Mucosa of gallbladder (tissue), 1 donor: ENCODE measurements at places on chromosomes 6 and 20.

DNA sequence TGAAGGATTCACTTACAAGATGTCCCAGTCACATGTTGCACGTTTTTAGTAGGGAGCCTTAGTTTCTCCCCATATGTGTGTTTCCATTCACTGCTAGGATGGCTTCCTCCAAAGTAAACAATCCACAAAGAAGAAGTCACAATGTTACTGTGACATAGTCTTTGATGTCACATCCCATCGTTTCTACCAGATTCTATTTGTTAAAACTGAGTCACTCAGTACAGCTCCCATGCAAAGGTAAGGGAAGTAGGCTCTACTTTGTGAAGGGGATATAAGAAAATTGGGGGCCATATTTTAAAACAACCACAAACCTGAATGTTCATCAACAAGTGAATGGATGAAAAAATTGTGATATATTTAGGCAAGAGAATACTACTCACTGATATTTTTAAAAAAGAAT lies at the start of the genes OR11A1 and OR2H1:
OR11A1 (minus strand) TSS at position 101 of the 400 bp plus-strand sequence. CDS start 29,430 bp downstream, outside the sequence.
OR2H1 (plus strand) TSS at position 185 of the 400 bp plus-strand sequence. CDS start 4,615 bp downstream, outside the sequence.
- DNase-seq, result no peak

GRCh38 chr6:156282087-156282486 lies 495.1 kb upstream of the ARID1B start:
- no peak for DNase-seq

DNA sequence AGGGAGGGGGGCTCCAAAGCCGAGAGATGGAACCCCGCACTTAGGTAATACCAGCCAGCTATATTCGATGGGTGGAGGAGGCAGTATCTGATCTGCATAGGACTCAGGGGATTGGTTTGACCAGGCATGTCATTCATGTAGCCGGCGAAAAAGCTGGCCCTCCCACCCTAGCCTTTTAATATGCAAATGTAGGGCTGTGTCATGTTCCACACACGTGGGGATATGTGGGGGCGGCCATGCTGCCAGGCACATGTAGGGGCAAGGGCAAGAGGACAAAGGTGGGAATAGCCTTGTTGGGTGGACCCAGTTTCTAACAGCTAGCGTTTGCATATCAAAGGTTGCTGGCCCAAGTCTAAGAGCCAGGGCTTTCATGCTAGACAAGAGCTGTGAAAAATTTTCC lies 39.1 kb upstream of the DDR1 start:
- no peak for DNase-seq

DNA sequence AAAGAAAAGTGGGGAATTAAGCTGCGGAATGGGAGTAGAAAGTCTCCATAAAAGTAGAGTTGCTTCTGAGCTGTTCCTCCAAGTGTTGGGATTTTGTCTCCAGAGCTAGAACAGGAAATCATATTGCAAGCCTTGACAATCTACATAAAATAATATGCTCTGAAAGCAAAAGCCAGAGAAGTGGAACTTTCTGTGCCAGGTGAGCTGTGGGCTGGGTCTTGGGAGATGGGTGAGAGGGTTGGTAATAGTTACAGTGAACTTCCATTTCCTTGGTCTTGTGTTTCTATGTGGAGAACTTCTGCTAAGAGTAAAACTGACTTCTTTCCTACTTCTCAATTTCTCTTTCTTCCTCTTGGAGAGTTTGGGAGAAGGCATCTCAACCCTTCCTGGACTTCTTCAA lies 6.3 kb upstream of the HMGN4 start:
- no peak for DNase-seq

- no peak for DNase-seq
Observed at GRCh38 chr20:22373164-22373895, 211.0 kb downstream of the FOXA2 start.

- no peak for DNase-seq
Observed at GRCh38 chr6:42406306-42407280, 45.1 kb downstream of the TRERF1 start.

GRCh38 chr6:13763740-13764381 lies 50.5 kb downstream of the MCUR1 start:
- no peak for DNase-seq

DNA sequence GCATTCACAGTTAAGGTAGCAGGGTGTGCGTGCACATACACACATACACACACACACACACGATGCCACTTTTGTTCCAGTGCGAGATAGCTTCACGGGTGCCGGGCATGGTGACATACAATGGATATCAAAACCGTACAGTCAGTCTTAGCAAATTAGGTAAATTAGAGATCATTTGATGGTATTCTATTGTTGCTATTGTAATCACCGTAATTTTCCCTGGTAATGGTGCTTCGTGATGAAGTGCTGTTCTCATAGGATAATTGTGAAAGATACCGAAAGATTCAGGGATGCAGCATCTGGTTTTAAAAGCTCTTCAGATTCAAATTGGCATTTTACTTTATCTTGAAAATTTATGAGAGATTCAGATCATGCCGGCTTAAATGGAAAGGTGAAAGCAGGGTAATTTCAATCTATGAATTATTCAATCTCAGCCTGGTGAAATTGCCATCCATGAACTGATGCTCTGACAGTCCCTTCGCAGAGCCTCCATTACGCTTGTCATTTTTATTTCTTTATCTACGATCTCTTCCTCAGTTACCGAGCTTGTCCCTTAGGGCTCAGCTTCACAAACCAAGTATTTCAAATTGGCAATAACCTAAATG lies 71.3 kb upstream of the SOX4 start:
- no peak for DNase-seq

DNA sequence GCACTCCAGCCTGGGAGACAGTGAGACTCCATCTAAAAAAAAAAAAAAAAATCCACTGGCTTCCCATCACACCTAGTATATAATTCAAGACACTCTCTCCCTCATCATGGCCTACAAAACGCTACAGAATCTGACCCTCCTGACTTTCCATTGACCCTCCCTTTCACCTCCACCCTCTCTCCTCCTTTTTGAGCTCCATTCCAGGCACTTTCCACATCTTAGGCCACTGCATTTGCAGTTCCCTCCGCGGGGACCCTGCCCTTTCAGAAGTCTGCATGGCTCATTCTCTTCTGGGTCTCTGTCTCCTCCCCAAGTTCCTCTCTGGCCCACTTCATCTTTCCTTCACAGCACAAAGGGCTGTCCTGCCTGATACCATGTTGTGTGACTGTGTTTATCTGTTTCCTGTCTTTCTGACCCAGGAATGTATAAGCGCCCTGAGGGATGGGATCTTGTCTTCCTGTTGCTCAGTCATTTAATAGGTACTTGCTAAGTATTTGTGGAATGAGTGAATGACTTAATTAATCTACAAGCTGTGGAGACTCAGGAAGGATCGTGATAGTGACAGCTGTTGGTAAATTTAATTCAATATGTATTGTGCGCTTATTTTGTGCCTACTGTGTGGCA lies 35.2 kb downstream of the NCR2 start:
- DNase-seq, result no peak

GRCh38 chr6:16278048-16278724 lies 39.8 kb downstream of the GMPR start:
- no peak for DNase-seq

GRCh38 chr20:6164421-6165341 lies 41.9 kb upstream of the FERMT1 start:
- no peak for DNase-seq

- no peak for DNase-seq
Observed at GRCh38 chr20:24765316-24766142, 183.5 kb upstream of the CST7 start.

- DNase-seq, result peak; percentile 95
Observed at GRCh38 chr20:1118336-1119127, at the start of gene PSMF1. PSMF1 (plus strand) TSS chr20:1118602; CDS start chr20:1118774, 172 bp downstream.

DNA sequence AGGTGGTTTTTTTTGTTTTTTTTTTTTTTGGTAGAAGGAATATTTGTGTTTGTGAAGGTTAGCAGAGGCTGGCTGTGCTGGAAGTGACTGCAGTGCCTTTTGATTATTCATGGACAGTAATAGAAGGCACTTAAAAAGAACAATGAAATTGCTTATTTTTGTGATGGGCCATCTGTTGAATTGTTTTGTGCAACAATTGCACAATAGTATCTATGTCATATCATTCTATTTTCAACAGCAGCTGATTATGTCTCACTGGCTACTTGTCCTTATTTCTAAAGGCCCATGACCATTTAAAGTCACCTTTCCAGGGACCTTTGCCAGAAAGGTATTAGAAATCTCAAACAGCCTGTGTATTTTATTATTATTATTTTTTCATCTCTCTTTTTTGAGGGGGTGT lies 70.6 kb downstream of the AFG1L start:
- DNase-seq, result no peak

DNA sequence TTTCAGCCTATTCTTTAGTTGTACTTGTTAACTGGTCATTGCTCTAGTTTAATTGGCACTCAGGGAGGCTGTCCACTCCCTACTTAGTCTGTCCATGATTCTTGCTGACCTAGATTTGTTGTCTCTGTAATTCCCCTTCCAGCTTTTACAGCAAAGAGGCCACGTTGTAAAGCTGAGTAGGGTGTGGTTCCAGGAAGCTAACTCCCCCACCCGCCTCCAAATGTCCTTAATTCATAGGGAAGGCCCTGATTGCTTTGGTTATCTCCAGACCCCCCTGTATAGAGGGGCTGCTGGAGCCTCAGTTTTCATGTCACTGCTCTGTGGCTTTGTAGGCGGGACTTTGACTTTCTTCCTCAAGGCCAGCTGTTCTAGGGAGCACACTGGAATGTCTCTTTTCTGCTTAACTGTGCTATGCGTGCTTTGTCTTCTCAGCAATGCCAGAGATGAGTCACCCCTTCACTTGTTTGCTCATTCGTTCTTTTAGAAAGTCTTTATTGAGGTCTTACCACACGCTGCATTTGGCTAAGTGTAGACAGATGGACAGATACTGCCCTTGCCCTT lies 175.1 kb upstream of the JAG1 start:
- DNase-seq, result peak; percentile 18

GRCh38 chr6:30167101-30167500 lies 3.8 kb downstream of the TRIM15 start:
- DNase-seq, result no peak

- no peak for DNase-seq
Observed at GRCh38 chr20:14997791-14998190, 660.4 kb upstream of the FLRT3 start.

DNA sequence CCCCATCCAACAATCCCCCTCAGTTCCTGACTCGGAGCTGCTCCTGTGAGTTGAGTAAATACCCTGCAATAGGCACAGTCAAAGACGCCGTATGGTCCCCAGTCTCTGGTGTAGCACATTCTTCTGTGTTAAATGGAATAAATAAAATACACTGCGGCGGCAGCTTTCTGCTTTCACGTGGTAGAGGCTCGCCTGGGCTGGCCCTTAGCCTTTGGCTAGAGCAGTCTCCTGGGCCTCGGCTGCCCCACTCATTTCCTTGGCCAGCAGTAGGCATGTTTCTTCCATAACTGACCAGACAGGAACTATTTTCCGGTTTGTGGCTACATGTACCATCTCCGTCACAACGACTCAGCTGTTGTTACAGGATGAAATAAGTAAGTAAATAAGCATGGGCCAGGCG lies 20.7 kb downstream of the SERPINB6 start:
- no peak for DNase-seq

DNA sequence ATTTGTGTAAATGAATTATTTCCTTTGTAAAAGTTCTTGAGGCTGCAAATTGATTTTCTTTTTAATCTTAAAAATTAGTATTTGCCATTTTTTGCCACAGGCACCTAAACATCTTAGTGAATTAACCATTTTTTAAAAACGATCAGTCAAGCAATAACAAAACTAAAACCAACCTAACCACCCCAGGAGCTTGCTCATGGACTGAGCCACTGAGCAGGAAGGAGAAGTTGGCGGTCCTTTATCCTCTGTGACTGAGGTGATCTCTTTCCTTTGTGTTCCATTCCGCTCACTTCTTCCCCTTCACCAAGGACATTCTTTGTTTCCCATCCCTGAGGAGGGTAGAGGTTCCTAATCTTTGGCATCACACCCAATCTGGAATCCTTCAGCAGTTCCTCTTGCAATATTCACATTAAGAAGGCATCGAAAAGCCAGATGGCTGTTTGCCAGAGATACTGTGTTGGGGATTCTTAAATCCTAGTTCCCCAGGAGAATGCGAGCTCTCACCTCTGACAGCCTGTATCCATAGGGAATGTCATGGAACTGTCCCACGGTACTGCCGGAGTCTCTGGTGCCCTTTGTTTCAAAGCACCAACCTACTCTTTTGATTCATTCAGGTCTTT lies 30.5 kb downstream of the RPRD1B start:
- DNase-seq, result no peak

GRCh38 chr6:14875481-14876063 lies 370.3 kb upstream of the JARID2 start:
- DNase-seq, result no peak

GRCh38 chr6:113927001-113927400 lies 43.9 kb downstream of the HDAC2 start:
- DNase-seq, result no peak

- DNase-seq, result no peak
Observed at GRCh38 chr20:32612351-32613191, 27.4 kb upstream of the NOL4L start.

- DNase-seq, result no peak
Observed at GRCh38 chr20:57291003-57291402, 24.6 kb upstream of the BMP7 start.

- DNase-seq, result no peak
Observed at GRCh38 chr20:20489054-20489453, 121.2 kb downstream of the INSM1 start.

GRCh38 chr20:32962053-32962452 lies 42.2 kb downstream of the SUN5 start:
- DNase-seq, result no peak

- DNase-seq, result no peak
Observed at GRCh38 chr6:36350082-36350481, 13.4 kb upstream of the BNIP5 start.

DNA sequence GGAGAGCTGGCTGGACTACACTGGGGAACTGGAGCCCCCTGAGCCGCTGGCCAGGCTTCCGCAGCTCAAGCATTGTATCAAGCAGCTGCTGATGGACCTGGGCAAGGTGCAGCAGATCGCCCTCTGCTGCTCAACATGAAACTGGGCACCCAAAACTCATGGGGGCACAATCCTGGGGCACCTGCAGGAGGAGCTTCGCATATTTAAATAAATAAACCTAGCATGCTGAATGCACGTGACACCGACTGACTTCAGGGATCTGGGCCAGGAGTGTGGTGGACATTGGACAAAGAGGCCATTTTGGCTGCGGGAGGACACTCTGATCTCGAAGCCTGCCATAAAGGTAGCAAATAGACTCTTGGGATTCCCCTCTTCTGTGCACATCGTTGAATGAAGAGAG lies 6.8 kb downstream of the SCAND1 start:
- DNase-seq, result no peak

- peak; percentile 44 for DNase-seq
Observed at GRCh38 chr6:159074120-159074684, 29.4 kb upstream of the TAGAP start.

DNA sequence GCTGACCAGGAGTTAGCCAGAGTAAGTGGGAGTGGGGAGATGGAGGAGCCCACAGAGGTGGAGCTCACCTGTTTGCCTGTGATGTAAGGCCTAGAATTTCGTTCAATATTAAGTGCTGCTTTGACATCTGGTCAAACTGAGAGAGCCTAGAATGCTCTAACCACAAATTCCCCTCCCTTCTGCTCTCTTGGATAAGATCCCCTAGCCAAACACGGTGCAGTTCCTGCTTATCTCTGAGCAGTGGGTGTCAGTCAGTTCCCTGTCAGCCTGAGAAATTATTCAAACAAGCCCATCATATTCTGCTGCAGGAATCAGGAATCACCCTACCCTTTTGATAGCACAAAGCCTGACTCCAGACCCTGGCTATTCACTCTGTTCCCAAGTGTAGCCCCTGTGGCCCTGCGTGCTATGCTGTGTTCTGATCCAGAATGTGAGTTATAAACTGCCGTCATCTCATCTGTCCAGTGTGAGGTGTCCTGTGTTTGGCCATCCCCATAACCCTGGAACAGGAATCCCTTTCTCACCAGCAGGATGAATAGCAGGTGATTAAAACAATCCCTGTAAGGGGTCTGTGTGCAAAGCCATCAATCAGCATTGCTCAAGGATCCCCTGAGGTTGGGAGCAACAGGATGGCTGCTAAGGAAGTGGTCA lies 31.8 kb upstream of the ZNF133 start:
- DNase-seq, result no peak

- DNase-seq, result no peak
Observed at GRCh38 chr20:23926944-23927872, 47.7 kb upstream of the CST5 start.
